ENCODE measurements at places on chromosomes 2 and 18.
A peak's percentile ranks its signal among the peaks of the same experiment; 100 is the strongest.

DNA sequence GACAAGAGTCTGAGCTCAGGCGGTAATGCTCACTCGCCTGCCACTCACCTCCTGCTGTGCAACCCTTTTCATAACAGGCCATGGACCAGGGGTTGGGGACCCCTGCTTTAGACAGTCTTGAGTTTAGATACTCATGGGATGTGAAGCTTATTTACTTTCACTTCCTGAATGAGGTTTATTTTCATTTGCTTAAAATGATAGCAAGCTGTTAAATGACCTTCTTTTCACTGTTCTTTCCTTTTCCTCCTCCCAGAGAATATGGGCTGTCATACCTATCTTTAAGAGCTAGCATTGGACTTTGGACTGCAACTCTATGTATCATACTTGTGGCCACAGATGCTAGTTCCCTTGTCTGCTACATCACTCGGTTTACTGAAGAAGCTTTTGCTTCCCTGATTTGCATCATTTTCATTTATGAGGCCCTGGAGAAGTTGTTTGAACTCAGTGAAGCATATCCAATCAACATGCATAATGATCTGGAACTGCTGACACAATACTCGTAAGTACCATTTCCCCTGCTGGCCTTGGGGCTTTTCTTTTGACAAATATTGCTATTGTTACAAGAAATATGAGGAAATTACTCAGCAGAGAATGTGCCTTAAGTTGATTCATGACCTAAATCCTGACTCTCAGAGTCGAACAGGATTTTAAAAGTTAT is 168.5 kb downstream of the DPP4 start:
- no peak for DNase-seq

DNA sequence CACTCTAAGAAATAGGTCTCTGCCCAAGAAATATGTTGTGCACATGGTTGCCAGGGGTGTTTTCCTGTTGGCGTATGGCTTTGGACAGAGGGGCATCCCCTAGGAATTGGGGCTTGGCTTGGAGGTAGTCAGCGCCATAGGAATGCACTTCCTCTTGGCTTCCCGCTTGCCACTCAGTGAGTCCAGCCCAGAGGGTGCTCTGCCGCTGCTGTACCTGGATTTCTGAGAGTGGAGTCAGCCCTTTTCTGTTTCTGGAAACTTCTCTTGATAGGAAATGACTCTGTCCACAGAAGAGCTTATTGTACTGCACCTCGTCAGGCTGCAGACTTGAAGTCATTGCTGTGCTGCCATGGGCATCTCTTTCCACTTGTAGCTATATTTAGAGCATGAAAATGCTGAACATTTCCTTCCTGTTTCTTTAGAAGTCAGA is 116.7 kb upstream of the MGAT5 start:
- no peak for DNase-seq

DNA sequence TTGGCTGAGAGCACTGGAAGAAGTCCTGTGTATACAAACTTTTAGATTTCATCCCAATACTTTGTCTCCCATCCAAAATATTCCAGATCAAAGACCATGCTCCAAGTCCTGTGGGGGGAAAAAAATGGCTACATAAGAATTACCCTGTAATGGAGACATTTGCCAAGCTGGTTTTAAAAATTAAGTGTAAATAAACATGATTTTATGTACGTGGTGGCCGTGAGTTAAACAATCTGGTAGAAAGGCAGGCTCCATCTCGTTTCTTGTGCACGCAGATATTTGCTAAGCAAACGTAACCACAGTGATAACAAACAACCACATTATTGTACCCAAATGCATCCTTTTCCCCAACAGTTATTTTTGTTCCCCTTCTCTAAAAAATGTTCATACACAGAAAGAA is 176.4 kb downstream of the ZNF516 start:
- DNase-seq: no peak

DNA sequence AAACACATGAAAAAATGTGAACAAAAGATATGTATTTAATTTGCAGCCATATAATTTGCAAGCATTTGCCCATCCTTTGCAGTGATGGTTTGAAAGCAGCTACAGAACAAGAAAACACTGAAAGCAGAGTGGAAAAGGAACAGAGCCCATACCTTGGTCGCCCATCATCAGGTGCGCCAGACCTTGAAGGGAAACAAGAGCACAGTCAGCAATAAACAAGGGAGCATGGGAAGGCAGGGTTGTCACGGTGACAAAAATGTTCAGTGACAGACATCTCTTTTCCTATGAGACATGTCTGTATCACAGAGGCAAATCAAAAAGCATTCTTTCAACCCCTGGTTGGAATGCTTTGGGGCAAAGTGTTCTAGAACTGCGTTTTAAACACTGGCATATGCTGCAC is 109.4 kb downstream of the NRXN1 start:
- no peak for DNase-seq

GRCh38 chr2:158321264-158321663 is 135.3 kb downstream of the CCDC148 start:
- no peak for DNase-seq

DNA sequence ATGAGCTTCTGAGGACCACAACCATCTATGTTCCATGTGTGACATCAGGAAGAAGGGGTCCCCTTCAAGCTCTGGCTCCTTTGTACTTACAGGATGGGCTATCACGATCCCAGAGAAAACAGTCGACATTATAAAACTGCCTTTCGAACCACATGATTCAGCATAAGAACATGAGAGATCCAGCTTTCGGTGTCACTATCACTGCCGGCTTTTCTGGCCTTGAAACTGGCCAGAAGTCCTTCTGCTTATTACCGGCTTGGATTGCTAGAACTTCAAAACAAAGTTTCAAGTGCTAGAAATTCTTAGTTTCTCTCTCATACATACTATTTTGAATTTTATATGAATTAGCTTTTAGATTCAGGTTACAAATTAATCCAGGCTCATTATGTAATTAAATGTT is 138.9 kb downstream of the PID1 start:
- no peak for DNase-seq

- DNase-seq: peak; percentile 31
These were observed 882 bp downstream of the ZBTB14 start for GRCh38 chr18:5294457-5295230.

DNA sequence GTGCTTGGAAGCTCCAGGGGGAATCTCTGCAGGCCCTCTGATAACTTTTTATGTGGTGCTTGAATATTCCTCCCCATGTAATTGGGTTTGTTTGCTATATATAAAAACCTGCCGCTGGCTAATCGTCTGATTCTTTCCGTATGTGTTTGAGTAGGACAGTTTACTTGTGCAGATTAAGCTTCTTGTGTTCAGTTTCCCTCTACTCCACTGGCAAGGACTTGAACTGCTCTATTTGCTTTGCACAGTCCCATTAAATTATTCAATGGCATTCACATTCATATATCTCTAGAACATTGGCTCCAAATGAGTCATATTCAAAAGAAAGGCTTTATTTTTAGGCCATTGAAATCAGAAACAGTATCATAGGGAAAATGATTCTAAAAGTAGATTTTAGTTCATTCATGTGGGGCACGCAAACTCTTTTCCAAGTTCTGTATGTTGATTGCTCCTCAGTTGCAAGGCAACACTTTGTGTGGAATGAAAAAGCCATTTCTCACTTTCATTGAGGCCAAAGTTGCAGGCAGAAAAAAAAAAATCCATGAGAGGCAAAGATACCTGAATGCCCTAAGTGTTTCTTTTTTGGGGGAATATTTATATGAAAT is 1682.3 kb upstream of the PIK3C3 start:
- DNase-seq: no peak

DNA sequence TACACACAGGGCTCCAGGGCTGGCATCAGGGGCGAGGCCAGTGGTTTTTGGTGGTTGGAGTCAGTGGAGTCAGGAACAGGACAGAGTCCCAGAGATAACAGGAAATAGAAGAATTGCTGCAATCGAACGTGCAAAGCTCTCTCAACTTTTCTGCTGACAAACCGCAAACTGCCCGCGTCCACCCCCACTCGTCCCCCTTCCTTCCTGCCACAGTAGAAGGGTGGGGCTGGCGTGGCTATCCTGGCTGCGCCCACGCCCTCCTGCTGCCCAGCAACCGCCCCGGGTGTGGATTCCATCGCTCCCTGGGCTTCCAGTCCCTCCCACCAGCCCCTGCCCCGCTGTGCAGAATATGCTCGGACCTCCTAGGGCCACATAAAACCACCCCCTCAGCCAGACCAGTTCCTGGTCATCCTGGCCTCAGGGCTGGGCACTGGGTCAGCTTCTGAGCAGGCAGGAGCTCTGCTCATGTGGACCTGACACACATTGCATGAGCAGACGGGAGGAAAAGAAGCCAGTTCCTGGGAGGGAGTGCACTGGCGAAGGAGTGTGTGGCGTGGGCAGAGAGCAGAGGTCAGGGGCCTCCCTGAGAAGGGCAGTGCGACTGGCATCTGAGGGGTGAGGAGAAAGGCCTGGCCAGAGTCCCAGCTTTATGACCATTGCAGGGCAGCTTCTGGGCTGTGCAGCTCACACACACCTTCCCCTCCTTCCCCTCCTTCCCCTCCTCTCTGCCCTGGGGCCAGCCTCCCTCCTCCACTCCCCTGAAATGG is 85.4 kb upstream of the ATG16L1 start:
- DNase-seq: peak; percentile 3

- DNase-seq: no peak
These were observed 488.7 kb downstream of the THSD7B start for GRCh38 chr2:137254052-137254451.
